ENCODE measurements at places on chromosomes 12 and 14.

DNA sequence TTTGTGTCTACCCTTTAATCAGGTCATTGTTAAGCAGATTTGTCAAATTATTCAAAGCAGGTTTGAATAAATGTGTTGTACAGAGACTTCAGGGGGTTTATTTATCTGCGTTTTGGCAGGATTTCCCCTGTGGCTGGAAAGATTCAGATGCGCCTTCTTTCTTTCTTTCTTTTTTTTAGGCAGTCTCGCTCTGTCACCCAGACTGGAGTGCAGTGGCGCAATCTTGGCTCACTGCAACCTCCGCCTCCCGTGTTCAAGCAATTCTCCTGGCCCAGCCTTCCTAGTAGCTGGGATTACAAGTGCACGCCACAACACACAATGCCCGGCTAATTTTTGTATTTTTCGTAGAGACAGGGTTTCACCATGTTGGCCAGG lies 6.3 kb upstream of the NANOGNB start:
- DNase-seq = no peak

DNA sequence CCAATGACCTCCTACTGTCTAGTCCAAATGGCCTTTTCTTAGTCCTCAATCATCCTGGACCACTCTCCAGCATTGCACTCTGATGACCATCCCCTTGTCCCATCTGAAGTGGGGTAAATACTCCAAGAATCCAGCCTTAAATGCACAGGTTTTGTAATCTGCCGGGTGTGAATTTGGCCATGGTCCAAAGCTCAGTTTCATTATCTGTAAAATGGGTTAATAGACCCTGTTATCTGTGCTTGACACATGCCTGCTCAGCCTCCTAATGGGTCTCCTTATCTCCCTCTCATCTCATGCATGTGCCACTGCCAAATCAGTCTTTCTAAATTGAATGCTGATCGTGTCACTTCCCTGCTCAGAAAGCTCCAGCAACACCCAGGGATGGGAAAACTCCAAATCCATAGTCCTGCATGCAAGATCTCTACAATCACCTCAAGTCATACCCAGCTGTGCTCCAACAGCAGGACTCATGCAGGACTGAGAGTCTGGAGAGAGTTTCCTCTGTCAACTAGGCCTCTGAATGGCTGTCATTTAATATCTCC lies 22.3 kb downstream of the LGR5 start:
- no peak for DNase-seq

GRCh38 chr14:59919570-59920377 lies at the start of gene LRRC9:
TSS of gene LRRC9 (plus strand) at chr14:59920144.
- DNase-seq = no peak

GRCh38 chr14:33062476-33062875 lies 123.8 kb downstream of the NPAS3 start:
- DNase-seq = no peak

DNA sequence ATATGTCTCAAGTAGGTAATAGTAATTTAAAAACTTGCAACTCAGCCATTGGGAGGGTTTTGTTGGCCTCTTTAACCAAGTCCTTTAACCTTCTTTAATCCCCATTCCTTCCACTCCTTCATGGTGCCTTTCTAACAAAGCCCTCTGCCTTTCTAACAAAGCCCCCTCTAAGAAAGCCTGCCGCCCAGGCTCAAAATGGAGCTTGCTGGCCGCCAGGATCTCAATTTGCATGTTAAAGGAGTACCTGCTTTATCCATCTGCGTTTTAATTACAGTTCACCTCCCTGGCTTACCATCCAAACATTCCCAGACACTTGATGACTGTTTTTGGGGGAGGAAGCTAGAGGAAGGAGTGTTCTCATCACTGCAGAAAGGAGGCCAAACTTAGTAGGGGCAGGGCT lies 183.4 kb downstream of the PTPN11 start:
- no peak for DNase-seq

GRCh38 chr12:86826051-86826450 lies 569.9 kb upstream of the MGAT4C start:
- no peak for DNase-seq

Data from T-helper 17 cell (primary cell).